ENCODE measurements at places on chromosomes 6 and 20.

DNA sequence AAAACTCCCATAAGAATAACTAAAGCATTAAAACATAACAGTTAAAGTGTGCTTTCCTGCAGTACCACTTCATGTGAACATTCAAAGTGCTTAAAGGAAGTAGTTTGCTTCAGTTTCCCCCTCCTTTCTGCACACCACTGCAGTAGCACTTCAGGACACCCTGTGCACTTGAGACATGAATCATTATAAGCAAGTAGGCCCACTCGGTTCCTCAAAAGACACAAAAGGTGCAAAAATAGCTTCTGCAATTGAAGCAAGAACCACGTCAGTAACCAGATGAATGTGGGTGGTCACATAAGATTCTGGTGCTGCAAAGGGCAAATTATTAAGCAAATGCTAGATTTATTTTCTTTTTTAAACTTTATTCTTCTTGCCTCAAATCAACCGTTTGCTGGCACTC is 160.6 kb downstream of the HIVEP2 start:
- no peak for DNase-seq

- DNase-seq = no peak
Observed at GRCh38 chr6:28553986-28554881, 28.6 kb downstream of the GPX5 start.

DNA sequence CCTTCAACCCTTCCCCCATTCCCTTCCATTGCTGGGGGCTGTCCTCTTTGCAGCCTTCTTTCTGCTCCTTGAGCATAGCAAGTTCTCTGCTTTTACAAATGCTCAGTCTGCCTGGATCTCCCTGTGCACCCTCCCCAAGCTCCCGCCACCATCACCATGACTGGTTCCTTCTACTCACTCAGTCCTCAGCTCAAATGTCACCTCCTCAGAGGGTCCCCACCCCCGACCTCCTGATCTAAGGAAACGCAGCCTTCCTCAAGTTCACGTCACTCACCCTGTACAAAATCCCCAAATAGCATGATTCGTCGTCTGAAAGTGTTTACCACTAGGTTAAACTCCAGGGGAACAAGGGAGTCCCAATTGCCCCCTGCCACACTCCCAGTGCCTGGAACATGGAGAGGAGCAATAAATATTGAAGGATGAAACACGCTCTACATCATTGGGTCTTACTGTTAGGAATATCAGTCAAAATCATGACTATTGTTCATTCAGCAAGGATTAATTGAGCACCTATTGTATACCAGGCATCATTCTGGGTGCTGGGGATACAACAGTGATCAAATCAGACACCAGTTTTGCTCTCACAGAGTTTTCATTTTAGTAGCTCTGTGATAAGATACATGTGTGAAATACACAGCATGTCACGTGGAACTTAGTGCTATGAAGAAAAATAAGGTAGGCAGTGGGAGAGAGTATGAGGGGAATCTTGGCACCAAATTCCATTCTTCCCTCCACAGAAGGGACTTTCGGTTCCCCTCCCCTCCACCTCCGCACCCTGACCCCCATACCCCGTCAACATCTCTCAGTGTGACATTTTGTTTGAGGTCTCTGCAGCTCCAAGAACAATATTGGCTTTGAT is 15.6 kb downstream of the TP53RK start:
- DNase-seq = no peak

DNA sequence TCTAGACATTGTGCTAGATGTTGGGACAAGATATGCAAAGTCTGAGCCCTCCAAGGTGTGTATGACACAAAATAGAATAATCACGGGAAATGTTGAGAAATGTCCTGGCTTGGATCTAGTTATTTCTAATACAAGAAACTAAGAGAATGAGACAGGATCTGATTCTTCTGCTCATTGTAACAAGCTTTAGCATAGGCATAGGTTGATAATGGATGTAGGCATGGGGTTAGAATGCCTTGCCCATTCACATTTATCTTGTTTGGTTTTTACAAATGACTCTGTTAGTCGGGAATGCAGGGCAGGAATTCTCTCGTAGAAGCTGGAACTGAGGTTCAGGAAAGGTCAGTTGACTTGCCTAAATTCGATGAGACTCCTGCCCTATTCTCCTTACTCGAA is 1.5 kb upstream of the SLC26A8 start:
- no peak for DNase-seq

GRCh38 chr6:113287396-113287795 is 569.7 kb upstream of the MARCKS start:
- DNase-seq = no peak

GRCh38 chr6:42616716-42617115 is 52.9 kb downstream of the UBR2 start:
- DNase-seq = no peak

DNA sequence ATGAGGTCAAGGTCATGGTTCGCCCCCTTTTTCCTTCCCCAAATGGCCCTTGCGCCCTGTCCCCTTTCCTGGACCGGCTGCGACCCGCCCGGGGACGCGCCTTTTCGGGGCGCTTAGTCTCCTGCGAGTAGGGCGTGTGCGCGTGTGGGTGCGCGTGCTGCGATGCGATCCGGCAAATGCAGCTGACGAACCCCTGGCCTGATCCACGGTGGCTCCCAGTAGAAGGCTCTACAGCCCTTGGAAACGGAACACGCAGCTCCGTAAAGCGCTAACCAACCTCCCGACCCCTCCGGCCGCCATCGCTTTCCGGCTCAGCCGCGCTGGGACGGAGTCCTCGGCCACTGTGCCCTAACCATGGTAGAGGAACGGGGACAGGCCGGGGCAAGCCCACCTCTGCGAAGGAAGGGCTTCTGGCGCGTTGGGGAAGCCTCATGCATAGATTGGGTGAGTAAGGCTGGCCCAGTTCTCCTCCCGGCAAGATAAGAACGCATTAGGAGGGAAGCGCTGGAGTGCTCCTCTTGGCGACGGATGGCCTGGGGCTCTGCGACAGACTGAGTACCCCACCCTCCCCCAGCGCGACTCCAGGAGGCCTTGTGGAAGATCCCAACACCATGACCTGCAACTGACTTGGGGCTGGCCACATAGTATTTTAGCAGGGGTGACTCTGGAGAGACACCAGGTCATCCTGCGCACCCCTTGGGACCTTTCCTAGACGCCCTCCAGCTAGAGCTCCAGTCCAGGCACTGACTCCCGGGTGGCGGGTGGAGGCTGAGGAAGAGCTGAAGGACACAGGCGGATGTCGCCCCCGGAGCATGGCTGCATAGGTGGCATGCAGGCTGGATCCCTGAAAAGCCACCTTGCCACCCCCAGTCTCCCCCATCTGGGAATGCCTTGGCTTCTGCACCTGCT is 1.1 kb upstream of the SLC4A11 start:
- DNase-seq = no peak

DNA sequence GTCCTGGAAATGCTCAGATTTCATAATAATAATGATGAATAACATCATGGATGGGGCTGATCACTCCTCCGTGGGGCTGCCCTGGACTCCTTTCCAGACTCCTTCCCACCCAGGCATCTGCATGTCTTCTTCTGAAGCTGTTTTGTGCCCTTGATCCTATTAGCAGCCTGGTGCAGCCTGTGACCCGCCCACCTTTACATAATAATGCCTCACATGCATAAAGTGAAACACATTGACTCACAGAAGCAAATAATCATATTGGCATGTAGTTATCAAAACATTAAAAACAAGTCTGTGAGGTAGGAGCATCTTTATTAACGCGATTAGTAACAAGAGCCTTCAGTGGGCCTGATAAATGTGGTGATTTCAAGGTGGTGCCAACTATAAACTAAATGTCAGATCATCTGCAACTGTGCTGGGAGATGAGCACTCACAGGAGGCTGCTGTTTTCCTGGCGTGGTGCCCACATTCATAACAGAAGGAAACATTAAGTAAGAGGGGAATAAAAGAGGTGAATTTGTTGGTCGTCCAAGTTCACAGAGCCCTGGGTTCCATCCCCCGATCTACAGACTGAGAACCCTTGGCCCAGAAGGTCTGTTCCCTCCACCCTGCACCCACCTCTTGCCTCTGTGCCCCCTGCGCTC is 344.7 kb downstream of the CDH4 start:
- DNase-seq = peak; percentile 23

DNA sequence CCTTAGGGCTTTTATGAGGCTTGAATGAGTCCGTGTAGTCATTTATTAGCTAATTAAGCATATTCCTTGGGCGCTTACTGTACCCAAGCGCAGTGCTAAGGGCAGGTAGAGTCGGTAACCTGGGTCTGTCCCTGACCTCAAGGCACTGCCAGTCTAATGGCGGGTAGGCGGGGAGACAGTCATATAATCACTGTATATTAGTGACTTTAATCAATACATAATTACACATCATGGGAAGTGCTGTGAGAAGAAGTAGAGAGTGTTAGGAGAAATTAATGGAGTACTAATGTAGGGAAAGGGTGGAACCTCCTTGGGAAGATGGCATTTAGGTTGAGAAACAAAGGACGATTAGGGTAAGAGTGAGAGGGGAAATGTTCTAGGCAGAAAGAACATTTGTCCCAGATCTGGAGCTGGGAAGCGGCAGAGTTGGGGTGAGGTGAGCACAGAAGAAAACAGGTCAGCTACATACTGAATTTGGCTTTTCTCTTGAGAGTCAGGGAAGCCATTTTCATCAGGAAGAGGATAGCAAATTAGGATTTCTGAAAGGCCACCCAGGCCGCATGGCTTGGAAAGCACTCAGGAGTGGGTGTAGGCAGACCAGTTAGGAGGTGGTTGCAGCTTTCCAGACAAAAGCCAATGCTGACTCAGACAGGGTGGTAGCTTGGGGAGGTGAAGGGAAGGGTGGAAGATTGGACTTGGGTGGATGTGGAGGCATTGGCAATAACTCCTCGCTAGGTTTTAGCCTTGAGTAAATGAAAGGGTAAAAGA is 954 bp upstream of the BLCAP start:
- DNase-seq = no peak

- no peak for DNase-seq
Observed at GRCh38 chr6:158611039-158611438, 33.5 kb downstream of the DYNLT1 start.

GRCh38 chr6:145815309-145816274 is 997 bp upstream of the FBXO30 start:
- no peak for DNase-seq

DNA sequence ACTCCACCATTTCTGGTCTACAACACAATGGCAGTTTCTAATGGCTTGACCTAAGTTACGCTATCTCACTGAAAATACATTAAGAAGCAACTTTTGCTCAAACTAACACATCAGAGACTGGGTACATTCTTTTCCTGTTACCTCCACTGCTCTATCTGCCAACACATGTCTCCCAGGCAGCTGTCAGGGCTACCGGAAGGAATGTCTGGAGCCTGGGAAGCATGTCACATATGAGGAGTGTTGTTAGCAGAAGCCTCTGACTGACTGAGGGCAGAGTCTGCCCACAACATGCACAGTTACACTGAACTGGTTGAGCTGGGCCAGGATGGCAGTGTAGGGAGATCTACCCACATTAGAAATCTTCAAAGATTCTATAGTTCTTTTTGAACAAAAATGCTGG is 264.5 kb downstream of the KIF16B start:
- no peak for DNase-seq

- peak; percentile 12 for DNase-seq
Observed at GRCh38 chr20:23666189-23666588, 22.6 kb downstream of the CST4 start.

DNA sequence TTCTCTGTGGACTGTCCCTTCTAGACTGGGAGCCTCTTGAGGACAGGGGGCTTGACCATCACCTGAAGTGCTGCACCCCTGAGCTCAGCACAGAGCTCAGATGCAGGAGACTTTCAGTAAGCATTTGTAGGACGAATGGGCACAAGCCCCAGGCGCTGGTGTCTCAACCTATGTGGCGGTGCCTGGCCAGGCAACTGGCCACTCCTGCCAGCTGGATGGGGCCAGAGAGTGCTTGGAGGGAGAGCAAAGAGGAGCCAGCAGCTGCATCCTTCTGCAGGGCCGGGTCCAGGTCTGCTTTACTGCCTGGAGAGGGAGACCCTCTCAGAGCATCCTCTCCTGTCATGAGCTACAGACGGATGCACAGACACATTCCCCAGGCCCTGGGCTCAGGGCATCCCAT is 4.5 kb downstream of the PHACTR3 start:
- DNase-seq = no peak
